ENCODE measurements at places on chromosomes 1 and 21.

- no peak for DNase-seq
Measured at GRCh38 chr1:181296180-181296579, 187.1 kb upstream of the CACNA1E start.

- no peak for DNase-seq
Measured at GRCh38 chr1:220527908-220528678, at the start of gene MARK1. Gene MARK1, plus strand, starts transcription at chr1:220528136. Its CDS starts 687 bp downstream, at chr1:220528823.

DNA sequence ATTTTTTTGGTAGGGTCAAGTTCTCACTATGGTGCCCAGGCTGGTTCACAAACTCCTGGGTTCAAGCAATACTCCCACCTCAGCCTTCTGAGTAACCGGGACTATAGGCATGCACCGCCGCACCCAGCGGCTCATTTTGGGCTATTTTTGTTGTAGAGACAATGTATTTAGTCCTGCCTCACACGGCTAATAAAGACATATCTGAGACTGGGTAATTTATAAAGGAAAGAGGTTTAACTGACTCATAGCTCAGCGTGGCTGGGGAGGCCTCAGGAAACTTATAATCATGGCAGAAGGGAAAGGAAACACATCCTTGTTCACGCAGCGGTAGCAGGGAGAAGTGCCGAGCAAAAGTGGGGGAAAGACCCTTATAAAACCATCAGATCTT, 4.2 kb downstream of the CELA2A start:
- no peak for DNase-seq

- DNase-seq: no peak
Measured at GRCh38 chr21:44985441-44986401, 45.9 kb downstream of the SLX9 start.

DNA sequence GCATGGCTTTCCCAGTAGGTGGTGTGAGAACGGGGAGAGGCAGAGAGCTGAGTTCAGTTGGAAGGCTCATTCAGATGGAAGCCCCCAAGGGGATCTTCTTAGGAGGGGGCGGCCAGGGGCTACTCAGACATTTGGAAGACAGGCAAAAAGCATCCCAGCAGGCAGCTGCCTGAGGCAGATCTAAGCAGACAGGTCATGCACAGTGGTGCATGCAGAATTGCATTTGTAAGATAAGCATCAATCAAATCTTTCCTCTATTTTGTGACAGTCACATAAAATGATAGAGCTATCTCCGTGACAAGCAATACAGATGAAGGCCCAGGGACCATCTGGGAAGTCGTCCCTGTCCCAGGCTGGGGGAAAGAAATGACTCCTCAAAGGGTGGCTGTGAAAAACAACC, 3.8 kb downstream of the RAB3B start:
- no peak for DNase-seq

DNA sequence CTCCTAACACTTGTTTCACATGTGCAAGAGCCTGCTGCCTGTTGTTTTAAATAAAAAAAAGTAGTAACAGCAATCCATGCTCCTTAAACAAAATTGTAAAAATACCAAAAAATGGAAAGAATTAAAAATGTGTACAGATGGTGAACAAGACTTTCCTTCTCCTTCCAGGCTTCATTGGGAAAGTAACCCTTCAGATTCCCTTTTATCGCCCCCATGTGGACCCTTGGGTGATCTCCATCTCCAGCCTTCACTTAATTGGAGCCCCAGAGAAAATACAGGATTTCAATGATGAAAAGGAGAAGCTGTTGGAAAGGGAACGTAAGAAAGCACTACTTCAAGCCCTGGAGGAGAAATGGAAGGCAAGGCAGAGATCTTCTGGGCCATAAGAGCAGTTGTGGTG, 14.2 kb downstream of the VPS13D start:
- DNase-seq: no peak

- no peak for DNase-seq
Measured at GRCh38 chr1:195294911-195295310, 1313.3 kb downstream of the KCNT2 start.

DNA sequence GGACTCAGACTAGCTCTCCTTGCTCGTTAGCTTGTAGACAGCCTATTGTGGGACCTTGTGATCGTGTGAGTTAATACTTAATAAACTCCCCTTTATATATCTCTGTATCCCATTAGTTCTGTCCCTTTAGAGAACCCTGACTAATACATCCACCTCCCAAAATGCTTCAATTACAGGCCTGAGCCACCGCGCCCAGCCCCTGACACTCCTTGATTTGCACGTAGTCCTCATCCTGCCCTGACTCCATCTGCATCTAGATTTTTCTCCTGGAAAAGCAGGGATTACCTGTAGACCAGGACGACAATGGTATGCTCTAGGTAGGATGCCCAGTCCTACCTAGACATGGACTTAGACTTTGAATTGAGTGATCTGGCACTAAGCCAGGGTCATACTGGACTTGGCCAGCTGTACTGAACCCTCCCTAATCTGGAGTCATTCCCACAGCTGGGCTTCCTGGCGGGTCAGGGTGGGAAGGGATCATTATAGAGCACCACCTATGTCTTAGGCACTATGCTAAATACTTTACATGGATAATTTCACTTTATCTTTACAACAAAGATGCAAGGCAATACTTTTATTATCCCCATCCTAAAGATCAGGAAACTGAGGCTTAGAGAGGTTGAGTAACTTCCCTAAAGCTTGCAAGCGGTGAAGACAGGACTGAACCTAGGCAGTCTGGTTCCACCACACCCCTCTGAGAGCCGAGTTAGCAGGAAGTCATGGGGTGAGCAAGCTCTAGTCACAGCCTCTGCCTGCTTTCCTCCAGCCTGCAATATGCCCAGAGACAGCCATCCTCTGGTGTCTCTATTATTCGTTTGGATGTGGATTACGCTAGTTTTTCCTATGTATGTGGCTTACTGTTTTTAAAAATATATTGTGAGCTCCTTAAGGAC, 89.4 kb downstream of the DTL start:
- DNase-seq: no peak

GRCh38 chr1:58395355-58395754, 151.2 kb downstream of the OMA1 start:
- no peak for DNase-seq

- DNase-seq: no peak
Measured at GRCh38 chr21:24939291-24939690, 668.0 kb downstream of the MRPL39 start.

GRCh38 chr1:165355977-165356811, at the start of gene LMX1A:
Gene LMX1A, minus strand, starts transcription at chr1:165356715. Its CDS starts 1,156 bp downstream, at chr1:165355559.
- DNase-seq: no peak

- DNase-seq: no peak
Measured at GRCh38 chr21:35911412-35912191, 148.7 kb downstream of the SETD4 start.

- no peak for DNase-seq
Measured at GRCh38 chr1:184823080-184823479, 68.4 kb upstream of the EDEM3 start.

DNA sequence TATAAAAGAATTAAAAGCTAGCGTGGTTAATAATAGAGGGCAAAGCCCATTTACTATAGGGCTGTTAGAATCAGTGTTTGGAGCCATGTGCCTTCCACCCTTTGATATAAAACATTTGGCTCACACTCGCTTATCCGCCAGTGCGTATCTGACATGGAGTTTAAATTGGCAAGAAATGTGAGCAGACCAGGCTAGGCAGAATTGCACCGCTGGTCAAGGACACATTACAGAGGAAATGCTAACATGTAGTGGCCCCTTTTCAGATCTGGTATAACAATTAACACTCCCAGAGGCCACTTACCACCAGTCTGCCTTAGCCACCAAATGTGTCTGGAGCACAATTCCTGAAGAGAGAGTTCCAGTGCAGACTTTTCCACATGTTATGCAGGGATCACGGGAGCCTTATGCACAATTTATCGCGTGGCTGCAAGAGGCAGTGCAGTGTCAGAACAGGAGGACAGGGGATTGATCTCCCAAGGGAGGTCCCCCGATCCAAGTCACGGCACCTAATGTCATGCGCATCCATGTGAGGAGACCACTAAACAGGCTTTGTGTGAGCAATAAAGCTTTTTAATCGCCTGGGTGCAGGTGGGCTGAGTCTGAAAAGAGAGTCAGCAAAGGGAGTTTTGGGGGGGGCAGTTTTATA, 14.0 kb downstream of the GSTM3 start:
- DNase-seq: no peak

GRCh38 chr1:42158189-42158588, 5.0 kb downstream of the GUCA2B start:
- no peak for DNase-seq

- DNase-seq: no peak
Measured at GRCh38 chr1:153936011-153936802, 10.3 kb downstream of the DENND4B start.

- no peak for DNase-seq
Measured at GRCh38 chr1:35290452-35290851, 21.9 kb downstream of the ZMYM4 start.

DNA sequence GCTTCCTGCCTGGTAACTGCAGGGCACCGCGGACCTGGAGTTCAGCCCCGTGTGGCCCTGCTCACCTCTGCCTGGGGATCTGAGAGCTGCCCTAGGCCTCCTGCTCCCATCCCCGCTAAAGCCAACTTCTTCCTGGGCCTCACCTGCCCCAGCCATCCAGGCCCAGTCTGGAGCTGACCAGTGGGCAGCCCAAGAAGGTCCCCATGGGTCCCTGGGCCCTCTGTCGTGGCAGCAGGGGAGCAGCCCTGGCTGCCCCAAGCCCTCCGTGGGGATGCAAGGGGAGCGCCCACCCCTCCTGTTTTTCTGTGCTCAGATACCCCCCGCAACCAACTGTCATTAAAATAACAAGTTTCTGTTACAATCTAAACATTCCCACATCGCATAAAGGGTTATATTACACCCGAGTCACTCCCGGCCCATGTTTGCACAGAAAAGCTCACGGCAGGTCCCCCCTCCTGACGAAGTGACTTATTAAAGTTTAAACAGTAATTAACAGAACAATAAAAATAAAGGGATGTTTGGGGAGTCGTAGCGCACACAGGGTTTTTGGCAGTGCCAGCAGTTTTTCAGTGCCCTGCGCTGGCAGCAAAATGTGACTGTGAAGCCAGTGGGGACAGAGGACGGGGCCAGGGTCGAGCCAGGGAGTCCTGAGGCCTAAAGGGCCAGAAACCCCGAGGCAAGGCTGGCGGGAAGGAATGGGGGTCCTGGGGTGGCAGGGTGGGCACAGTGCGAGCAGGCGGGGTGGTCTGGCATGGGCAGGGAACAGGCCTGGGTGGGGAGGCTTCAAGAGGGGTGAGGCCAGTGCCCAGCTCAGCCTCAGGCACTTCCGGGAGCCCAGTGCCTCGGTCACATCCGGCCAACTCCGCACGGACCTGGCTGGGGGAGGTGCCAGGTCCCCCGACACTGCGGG, 121.5 kb downstream of the CASZ1 start:
- DNase-seq: no peak

GRCh38 chr1:163163881-163164582, 38.7 kb downstream of the RGS5 start:
- no peak for DNase-seq

DNA sequence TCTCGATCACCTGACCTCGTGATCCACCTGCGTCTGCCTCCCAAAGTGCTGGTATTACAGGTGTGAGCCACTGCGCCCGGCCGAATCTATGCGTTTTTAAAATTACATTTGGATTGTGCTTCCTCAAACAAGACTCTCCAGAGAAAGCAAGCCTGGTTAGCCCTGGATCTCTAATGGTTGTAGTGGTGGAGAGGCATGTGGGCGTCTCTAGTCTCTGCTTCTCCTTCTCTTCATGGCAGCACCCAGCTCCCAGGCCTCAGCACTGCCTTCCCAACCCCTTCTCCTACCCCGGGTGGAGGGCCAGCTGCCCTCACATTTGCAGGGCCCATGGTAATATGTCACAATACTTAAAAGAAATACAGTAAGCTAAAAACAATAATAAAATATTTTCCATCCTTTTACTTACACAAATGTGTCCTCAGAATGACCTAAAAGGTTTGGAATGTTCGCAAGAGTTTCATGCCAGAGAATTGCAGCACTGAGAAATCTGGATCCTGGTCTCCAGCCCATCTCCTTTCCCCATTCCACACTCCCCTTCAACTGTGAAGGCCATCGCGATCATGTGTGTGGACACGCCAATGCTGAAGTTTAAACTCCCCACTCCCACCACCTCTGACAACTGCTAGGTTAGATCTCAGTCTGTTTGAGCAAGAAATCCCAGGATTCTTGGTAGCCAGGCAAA, 7.0 kb downstream of the OR14I1 start:
- no peak for DNase-seq

GRCh38 chr1:93702111-93702827, 20.6 kb upstream of the BCAR3 start:
- no peak for DNase-seq

DNA sequence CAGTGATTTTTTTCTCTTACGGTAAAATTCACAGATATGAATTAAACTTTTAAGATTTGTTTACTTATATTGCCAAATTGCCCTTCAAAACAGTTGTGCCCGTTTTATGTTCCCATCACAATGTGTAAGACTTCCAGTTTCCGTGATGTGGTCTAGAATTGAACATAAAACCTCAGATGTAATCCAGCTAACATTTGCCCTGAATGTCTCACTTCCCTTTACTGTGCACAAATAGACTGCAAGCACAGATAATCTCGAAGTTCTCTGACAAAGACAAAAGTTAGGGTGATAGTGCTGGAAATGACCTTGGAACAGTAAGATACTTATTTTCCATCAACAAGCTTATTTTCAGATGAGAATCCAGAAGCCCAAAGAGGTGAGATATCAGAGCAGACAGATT, 177.5 kb downstream of the ZZZ3 start:
- no peak for DNase-seq

- DNase-seq: no peak
Measured at GRCh38 chr1:175555266-175555665, 188.1 kb downstream of the TNR start.

DNA sequence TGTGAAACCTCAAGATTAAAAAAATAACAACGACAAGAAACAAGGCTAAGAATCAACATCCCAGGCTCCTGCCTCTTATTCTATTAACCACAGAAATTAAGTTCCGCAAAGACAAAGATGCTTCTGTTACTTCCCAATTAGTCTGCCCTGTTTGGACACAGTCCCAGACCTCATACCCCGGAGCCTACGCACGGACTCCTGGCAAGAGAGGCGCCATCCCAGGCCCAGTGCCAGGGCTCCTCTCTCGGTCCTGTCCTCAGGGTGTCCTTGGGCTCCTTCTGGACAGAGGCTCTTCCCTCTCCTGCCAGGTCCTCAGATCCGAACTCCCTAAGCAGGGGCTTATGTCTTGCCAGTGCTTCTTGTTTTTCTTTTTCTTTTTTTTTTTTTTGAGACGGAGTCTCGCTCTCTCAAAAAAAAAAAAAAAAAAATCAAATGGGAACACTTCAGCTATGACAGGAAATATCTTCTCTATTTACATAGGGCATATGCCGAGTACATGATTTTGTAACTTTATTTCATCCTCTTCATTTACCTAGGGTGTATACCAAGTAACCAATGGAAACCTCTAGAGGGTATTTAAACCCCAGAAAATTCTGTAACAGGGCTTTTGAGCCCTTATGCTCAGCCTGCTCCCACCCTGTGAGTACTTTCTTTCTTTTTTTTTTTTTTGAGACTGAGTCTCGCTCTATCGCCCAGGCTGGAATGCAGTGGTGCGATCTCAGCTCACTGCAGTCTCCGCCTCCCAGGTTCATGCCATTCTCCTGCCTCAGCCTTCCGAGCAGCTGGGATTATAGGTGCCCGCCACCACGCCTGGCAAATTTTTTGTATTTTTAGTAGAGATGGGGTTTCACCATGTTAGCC, 11.7 kb upstream of the ENO1 start:
- DNase-seq: peak; percentile 4

All from CD4-positive, alpha-beta T cell treated with Interferon alpha-2 for 1 hour (primary cell).